ENCODE measurements at places on chromosomes 4 and X. TPM values are rescaled to one million over a fixed set of nuclear protein-coding genes. Genes with fewer than 3 reads are reported as not detected.
A peak's percentile ranks its signal among the peaks of the same experiment; 100 is the strongest.

Gene FAT4
- 2.6 TPM for total RNA-seq

GRCh38 chr4:176611951-176612350 lies 180.8 kb downstream of the VEGFC start:
- no peaks in the 10 kb centered on the region for H3K4me1 ChIP-seq
- no peak overlapping the region for H3K4me3 ChIP-seq
- no peaks in the 10 kb centered on the region for H3K36me3 ChIP-seq
- no peaks in the 10 kb centered on the region for H3K27me3 ChIP-seq

- H3K36me3 ChIP-seq: no peaks in the 10 kb centered on the region
- H3K27me3 ChIP-seq: no peaks in the 10 kb centered on the region
- no peak overlapping the region for H3K27ac ChIP-seq
- H3K4me1 ChIP-seq: no peaks in the 10 kb centered on the region
- H3K4me3 ChIP-seq: no peak overlapping the region
Observed at GRCh38 chr4:145580906-145581305, 38.3 kb upstream of the MMAA start.

Gene MAOB
- total RNA-seq: 7.2 TPM

DNA sequence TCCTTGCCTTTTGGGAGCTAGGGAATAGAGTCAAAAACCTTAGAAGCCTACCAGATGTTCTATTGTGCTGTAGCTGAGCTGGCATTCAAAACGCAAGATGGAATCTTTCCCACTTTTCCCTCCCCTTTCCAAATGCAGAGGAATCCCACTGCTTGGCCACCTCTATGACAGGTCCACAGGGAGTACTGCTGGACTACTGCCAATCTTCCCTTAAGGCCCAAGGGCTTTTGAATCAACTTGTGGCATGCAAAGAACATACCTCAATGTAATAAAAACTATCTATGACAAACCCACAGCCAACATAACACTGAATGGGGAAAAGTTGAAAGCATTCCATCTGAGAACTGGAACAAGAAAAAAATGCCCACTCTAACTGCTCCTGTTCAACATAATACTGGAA lies 139.2 kb upstream of the AGTR2 start:
- H3K36me3 ChIP-seq: no peaks in the 10 kb centered on the region
- no peak overlapping the region for H3K4me3 ChIP-seq
- no peak overlapping the region for H3K27ac ChIP-seq
- H3K27me3 ChIP-seq: no peaks in the 10 kb centered on the region
- DNase-seq: no peak
- no peaks in the 10 kb centered on the region for H3K4me1 ChIP-seq

GRCh38 chr4:143270256-143270838 lies 66.3 kb upstream of the GAB1 start:
- H3K4me3 ChIP-seq: no peak overlapping the region
- H3K36me3 ChIP-seq: no peaks in the 10 kb centered on the region
- H3K27ac ChIP-seq: no peak overlapping the region

Gene BTC
- 1.2 TPM for total RNA-seq

Gene TMPRSS11D
- not detected for total RNA-seq

- DNase-seq: no peak
- H3K27me3 ChIP-seq: no peaks in the 10 kb centered on the region
- H3K27ac ChIP-seq: no peak overlapping the region
Observed at GRCh38 chr4:99714179-99714578, 56.6 kb upstream of the C4orf54 start.

- no peak overlapping the region for H3K4me3 ChIP-seq
- no peaks in the 10 kb centered on the region for H3K27me3 ChIP-seq
- no peaks in the 10 kb centered on the region for H3K36me3 ChIP-seq
- no peak overlapping the region for H3K27ac ChIP-seq
- peaks cover 4% of the 10 kb centered on the region for H3K4me1 ChIP-seq
Observed at GRCh38 chr4:9962611-9963314, 58.5 kb downstream of the SLC2A9 start.

Gene HAND2
- 11.4 TPM for total RNA-seq

DNA sequence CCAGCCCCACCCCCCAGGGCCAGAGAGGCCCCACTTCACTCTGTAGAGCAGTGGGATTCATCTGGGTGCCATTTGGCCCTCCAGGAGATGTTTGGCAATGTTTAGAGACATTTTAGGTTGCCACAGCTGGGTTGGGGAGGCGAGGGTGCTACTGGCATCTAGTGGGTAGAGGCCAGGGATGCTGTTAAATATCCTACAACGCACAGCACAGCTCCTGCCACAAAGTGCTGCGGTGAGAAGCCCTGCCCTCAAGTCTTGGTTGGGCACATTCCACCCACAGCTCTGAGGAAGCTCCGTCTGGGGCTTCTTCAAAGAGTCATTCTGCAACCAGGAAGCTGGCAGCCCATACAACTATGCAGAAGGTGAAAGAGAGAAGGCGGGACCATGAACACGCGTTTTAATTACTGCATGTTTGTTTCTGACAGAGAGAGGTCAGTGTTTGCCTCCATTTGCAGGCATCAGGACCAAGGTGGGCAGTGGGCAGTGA lies 48.1 kb upstream of the FAM9C start:
- no peaks in the 10 kb centered on the region for H3K27me3 ChIP-seq
- no peak overlapping the region for H3K27ac ChIP-seq
- H3K36me3 ChIP-seq: no peaks in the 10 kb centered on the region
- no peak overlapping the region for H3K4me3 ChIP-seq
- H3K4me1 ChIP-seq: no peaks in the 10 kb centered on the region
- peak; percentile 38 for DNase-seq

DNA sequence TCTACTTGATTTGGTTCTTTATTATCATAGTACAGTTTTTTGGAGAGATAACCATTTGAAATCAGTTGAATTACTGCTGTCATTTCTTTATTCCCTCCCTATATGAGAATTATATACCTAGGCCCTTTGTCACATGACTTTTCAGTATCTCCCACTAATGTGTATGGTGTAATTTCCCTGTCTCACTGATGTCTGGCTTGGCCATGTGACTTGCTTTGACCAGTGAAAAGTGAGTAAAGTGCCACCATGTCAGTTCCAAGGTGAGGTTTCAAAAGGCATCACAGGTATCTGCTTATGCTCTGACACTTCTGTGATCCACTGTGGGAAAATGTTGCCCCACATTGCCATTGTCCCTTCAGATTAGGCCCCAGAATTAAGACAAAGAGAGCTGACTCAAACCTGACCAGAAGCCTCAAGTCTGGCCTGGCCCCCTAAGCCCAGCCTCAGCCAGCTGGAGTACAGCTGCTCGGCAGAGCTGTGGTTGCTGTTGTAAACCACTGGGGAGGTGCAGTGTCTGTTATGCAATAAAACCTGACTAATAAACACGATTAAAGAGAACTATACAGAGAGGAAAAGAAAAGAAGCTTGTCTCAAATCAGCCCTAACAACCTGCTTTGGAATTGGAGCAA lies 27.5 kb downstream of the SETD7 start:
- H3K27me3 ChIP-seq: no peaks in the 10 kb centered on the region
- no peak overlapping the region for H3K4me3 ChIP-seq
- no peak overlapping the region for H3K27ac ChIP-seq
- no peak for DNase-seq
- H3K4me1 ChIP-seq: no peaks in the 10 kb centered on the region
- H3K36me3 ChIP-seq: no peaks in the 10 kb centered on the region

Gene DOK7
- total RNA-seq: 7.2 TPM

Gene NPY5R
- total RNA-seq: 0.62 TPM

Gene SLAIN2
- total RNA-seq: 29.5 TPM

GRCh38 chr4:8939840-8940742 lies 68.5 kb upstream of the HMX1 start:
- no peak for DNase-seq
- no peak overlapping the region for H3K4me3 ChIP-seq
- H3K4me1 ChIP-seq: no peaks in the 10 kb centered on the region

Gene CTBP1
- total RNA-seq: 99.1 TPM

- H3K4me3 ChIP-seq: no peak overlapping the region
- H3K27me3 ChIP-seq: no peaks in the 10 kb centered on the region
- H3K27ac ChIP-seq: no peak overlapping the region
- no peaks in the 10 kb centered on the region for H3K4me1 ChIP-seq
- no peaks in the 10 kb centered on the region for H3K36me3 ChIP-seq
- no peak for DNase-seq
Observed at GRCh38 chr4:171279131-171279530, 534.1 kb upstream of the GALNTL6 start.
